Stimulated activated CD8-positive, alpha-beta memory T cell treated with anti-CD3 and anti-CD28 coated beads, Interleukin-4, amount 100 ng/mL, for 4 hours (primary cell): ENCODE measurements at places on chromosomes 5 and 9.

- no peak for DNase-seq
Measured at GRCh38 chr9:78030553-78031443, 813 bp downstream of the GNAQ start.

DNA sequence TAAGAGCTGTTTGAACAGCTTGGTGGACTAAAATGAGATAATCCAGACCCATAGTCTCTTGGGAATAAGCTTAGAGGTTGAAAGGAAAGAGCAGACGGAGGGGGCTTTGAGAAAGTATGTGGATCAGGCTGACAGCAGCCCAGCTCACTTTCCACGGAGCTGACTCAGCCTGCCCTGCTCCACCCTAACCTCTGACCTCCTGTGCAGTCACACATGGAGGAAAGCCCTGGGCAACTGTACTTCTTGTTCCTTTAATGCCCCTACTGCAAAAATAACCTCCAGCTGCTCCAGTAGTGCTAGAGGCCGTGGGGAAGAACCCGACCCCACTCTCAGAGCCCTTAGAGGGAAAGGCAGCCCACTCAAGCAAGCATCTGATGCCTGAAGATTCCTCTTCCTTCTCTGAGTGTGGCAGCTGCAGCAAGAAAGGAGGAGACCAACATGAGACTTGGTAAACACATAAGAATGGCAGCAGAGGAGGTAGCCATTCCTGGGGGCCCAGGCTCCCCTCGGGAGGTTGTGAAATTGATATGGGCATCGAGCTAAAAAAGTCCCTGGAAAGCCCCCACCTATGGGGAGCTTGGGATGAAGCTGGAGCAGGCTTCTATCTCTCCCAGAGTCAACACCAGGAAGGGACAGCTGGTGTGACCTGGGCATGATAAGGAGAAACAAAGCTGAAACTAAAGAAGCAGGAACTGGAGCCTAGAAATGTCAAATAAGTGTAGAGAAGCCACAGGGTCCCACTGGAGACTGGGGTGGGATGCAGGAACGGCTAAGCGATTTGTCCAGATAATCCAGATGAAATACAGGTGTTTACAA lies 204.3 kb downstream of the PIK3R1 start:
- no peak for DNase-seq

- DNase-seq: no peak
Measured at GRCh38 chr5:149760854-149761187, 30.7 kb downstream of the PPARGC1B start.

GRCh38 chr5:143101121-143101520 lies 302.4 kb downstream of the NR3C1 start:
- no peak for DNase-seq

DNA sequence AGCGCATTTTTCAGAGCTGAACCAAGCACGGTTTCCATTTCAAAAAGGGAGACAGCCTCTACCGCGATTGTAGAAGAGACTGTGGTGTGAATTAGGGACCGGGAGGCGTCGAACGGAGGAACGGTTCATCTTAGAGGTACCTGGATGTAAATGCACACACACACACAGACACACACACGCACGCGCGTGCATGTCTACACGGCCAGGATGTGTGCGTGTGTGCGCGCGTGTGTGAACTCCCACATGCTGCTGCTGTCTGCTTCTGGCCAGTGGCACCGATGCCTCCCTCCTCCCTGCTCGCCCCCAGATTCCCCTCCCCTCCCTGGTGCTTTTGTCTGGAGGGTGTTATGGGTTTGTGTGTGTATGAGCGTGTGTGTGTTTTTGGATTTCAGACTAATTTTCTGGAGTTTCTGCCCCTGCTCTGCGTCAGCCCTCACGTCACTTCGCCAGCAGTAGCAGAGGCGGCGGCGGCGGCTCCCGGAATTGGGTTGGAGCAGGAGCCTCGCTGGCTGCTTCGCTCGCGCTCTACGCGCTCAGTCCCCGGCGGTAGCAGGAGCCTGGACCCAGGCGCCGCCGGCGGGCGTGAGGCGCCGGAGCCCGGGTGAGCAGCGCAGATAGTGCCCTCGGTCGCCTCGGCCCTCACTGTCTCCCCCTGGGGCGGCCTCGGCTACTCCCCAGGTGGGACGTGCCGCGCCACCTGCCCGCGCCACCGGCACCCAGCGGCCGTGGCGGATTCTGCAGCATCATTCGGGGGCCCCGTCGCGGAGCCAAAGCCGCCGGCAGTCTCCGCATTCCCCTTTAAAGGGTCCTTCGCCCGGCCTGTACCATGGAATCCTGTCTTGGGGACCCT lies at the start of gene NTRK2:
Gene NTRK2, plus strand, starts transcription at position 442 of the 850 bp plus-strand sequence. CDS start 1,020 bp downstream, outside the sequence.
- no peak for DNase-seq

GRCh38 chr5:85096421-85096820 lies 711.7 kb upstream of the EDIL3 start:
- no peak for DNase-seq

DNA sequence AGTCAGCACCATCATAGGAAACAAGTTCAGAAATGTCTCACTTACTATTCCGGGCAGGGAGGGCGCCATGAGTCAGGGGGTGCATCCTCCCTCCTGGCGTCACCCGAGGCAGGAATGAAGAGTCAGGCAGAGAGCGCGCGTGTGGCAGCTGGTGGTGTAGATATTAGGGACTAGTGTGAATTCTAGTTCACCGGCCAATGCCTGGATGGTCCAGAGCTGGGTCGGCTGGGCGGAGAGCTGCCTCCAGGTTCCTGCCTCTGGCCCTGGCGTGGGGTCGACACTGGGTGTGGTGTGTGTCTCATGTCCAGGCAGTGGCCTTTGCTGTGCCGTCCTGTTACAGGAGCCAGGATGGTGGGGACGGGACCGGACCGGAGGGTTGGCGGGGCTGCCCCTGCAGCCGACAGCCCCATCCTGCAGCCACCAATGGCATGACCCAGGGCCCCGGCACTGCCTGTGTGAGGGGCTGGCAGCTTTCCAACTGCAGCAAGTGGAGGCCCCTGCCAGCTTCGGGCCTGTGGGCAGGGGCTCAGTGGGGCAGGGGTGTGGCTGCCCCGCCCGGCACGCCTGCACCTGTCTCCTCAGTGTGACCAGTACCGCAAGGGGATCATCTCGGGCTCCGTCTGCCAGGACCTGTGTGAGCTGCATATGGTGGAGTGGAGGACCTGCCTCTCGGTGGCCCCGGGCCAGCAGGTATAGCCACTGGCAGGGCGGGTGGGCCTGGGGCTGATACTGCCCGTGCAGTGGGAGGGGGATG lies 9.1 kb downstream of the DIPK1B start:
- DNase-seq: no peak
